ENCODE measurements at places on chromosomes 11 and 22.

DNA sequence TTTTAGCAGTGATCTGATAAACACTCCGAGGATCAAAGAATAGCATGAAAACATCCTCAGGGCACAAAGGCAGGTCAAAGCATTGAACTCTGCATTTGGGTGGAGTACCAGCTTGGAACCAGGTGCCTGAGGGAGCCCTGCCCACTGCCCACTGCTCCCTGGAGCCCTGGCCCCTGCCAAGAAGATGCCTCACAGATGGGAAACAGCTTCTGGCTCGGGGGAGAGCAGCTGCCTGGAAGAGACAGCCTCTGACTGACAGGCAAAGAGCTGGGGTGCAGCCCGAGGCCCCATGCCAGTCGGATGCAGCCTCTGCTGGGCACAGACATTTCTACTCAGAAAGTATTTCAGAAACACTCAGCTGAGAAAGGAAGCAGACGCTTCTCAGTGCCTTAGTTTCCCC lies 13.2 kb downstream of the LMO1 start:
- DNase-seq, result peak; percentile 1

DNA sequence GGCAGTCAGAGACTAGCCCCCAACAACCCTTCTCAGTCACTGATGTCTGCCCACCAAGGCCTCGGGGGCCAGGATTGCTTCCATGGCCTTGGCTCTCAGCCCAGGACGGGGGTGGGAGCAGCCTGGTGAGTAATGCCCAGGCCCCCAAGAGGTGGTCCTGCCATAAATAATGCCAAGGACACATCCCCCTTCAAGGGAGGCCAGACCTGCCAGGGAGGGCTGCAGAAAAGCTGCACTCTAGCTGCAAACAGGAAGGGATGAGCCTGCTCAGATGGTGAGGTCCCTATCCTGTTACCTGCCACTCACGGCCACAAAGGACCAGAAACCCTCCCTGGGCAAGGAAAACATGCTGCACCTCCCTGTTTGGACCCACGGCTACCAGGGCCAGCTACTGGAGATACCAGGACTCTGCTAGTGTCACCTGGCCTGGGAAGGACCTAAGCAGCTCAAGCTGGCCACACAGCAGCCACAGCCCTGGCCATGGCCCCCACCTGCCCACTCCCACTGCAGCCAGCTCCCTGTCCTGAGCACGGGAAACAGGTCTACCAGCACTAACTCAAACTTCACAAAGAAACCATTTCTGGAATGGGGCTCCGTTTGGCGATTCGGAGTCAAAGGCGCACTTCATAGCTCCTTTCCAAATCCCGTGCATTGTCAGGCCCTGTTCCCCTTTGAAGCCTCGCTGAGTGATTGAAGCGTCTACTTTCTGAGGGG lies 12.1 kb downstream of the GNB1L start:
- no peak for DNase-seq

- no peak for DNase-seq
Measured at GRCh38 chr11:131906963-131907362, 536.5 kb downstream of the NTM start.

DNA sequence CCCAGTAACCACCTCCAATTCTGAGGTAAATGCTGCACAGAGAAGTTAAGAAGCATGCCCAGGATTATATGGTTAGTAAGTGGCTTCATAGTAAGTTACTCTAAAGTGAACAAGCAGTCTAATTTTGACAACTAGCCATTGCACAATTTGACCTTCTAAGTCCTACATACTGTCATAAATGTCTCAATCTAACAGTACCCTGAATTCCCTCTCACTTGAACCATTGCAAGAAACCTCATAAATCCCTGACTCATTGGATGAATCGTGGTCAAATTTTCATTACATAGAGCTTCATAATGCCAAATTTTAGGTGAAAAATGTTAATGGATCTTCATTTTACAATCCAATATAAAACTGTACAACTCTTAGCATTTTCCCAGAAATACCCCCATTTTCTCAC lies 217.3 kb upstream of the GRIA4 start:
- no peak for DNase-seq

GRCh38 chr11:34499719-34500500 lies 13.7 kb downstream of the ELF5 start:
- DNase-seq, result no peak

GRCh38 chr11:109039611-109040010 lies 374.7 kb downstream of the DDX10 start:
- DNase-seq, result no peak

GRCh38 chr22:31253949-31254348 lies 38.3 kb downstream of the PIK3IP1 start:
- peak; percentile 97 for DNase-seq

DNA sequence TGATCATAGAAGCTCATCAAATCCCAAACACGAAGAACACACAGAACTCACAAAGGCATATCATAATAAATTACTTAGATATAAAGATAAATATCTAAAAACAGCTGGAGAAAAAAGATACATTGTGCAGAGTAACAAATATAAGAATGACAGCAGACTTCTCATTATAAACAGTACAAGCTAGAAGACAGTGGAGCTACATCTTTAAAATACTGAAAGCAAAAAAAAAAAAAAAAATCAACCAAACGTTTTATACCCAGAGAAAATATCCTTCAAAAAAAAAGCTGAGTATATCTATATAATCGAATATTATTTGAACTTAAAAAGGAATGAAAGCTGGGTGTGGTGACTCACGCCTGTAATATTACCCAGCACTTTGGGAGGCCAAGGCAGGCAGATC lies 90.0 kb downstream of the SBF2 start:
- DNase-seq, result no peak

GRCh38 chr22:19525666-19526065 lies 1.5 kb upstream of the CLDN5 start:
- no peak for DNase-seq

DNA sequence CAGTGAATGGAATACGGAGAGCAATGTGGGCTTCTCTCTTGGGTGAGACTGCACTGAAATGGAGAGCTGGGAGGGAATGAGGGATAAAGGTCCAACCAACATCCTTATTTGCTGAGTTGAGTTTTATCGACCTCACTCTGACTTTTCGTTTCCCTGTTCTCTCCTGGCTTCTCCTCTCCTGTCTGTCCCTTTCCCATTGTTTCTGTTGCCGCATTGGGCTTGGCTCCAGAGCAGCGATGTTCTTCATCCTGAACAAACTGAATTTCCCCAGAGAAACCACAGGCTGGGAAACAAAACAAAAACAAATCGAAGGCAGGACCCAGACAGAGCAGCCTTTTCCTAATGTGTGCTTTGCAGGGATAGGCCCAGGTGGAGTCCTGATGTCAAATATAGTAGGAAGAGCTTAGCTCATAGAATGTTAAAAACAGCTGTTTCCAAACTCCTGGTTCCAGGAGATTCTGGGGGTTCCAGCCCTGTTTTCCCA lies 30.0 kb downstream of the MOV10L1 start:
- DNase-seq, result no peak

DNA sequence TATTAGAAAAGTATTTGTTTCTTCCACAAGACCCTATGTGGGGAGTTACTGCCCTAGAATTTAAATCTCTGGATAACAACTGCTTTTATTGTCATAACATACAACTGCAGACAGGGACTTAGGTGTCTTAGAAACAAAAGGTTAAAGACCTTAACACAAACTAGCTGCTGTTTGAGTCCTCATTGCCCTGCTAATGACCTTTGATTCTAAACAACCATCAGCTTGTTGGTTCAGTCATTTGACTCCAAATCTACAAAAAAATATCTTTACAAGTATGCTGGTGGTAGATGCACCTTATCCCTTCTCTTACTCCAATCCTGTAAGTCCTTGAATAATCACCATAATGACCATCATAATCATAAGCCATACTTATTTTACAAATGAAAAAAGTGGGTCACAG lies 377.4 kb upstream of the PITPNB start:
- DNase-seq, result no peak

GRCh38 chr22:44901301-44901700 lies 108.5 kb downstream of the PHF21B start:
- DNase-seq, result no peak

GRCh38 chr22:29883775-29884097 lies 762 bp downstream of the MTMR3 start:
- no peak for DNase-seq

GRCh38 chr11:119180729-119181676 lies 4.3 kb upstream of the NHERF4 start:
- DNase-seq, result no peak

- no peak for DNase-seq
Measured at GRCh38 chr11:96506041-96506440, 116.2 kb downstream of the JRKL start.

DNA sequence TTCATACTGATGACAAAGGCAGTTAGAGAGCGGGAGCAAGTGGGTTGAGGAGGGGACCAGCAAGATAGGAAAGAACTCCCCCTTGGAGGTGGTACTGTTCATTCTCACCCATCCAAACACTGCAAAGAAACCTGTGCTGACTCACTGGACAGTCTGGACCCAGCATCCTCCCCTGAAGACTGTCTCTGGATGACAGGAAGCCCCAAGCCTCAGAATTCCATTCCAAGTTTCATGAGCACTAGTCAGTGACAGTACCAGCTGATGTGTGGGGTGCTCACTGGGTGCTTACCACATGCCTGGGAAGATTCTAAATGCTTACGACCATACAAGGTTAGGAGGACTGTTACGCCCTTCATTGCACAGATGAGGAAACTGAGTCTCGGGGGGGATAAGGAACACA lies 160.9 kb downstream of the IGLL1 start:
- DNase-seq, result no peak

GRCh38 chr11:122852796-122853160 lies 14.5 kb downstream of the CRTAM start:
- no peak for DNase-seq

- DNase-seq, result no peak
Measured at GRCh38 chr11:121557348-121557747, 104.6 kb upstream of the SORL1-AS1 start.

- DNase-seq, result no peak
Measured at GRCh38 chr22:22614065-22614464, 30.3 kb upstream of the GGTLC2 start.

DNA sequence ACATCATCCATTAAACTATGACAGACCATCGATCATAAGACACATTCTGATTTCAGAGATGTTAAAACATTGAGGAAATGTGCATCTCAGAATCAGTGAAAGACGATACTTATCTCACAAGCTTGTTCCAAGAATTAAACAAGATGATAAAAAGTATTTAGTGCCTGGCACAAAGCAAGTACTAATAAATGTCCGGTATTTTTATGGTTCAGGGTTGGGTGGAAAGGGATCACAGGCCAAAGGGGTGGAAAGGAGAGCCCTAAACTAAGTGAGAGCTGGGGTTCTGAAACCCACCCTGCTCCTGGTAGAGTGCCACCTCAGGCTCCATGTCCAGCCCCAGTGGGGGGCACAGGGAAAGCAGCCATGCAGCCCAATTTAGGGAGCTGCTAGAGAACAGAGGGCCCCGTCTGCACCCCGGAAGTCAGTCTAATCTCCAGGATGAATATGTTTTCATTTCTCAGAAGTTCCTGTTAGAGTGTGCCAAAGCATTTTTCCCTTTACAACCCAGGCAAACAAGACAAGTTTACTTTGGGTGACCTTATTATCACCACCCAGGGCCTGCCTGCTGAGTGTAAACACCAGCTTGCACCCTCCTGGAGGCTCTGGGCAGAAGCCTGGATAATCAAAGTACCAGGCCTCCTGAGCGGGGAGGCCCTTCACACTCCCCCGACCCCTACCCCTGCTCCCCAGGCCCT lies 3.8 kb upstream of the CREB3L1 start:
- no peak for DNase-seq

DNA sequence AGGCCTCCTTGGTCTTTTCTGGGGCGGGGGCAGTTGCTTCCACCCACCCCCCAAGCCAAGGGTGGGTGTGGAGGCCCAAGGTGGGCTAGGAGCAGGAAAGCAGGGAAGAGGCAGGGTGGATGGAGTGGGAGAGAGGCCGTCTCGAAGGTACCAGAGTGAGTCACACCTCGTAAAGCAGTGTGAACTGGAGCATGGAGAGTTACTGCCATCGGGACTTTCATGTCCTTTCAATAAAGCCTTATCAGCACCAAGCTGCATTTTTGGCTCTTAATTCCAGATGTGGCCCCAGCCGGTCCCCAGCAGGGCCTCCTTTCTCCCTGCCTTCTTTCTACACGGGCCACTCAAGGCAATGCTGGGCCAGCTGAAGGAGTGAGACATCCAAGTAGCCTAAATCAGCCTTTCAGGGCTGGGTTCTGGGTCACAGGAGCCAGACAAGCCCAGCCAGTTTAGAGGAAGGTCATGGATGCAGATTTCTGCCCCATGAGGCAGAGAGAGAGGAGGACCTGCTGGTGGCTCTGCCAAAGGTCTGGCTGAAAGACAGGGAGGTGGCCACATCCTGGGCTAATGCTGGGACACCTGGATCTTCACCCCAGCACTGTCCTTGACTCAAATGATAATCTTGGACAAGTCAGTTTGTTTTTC lies 59.0 kb upstream of the CD82 start:
- peak; percentile 18 for DNase-seq

DNA sequence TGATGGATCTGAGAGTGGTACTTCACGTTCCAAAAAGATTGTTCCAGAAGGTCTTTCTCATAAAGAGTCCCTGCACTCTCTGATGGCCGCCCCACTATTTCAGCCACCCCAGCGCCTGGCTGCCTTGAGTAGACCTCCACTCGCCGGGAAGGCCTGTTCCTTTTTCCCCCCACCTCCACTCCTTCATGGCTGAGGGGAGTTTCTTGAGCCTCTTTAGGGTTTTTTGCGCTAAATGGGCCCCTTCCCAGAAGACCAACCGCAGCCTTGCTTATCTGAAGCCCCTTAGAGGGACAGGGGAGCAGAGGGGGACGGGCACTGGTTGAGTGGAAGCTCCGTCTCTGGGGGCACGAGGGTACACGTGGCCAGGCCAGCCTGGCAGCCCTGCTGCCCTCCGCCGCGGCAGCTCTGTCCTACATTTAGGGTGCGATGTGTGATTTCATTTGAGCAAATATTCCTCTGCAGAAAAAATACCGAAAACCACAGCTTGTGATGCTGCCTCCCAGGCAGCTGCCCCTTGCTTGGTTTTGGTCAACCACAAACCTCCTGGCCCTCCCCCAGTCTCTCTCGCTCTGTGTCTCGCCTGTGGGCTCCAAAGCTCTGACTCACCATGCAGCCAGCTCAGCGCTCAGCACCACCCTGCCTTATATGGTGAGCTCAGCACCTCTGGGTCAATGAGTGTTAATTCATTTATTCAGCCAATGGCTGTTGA lies 88.7 kb downstream of the TP53I11 start:
- DNase-seq, result peak; percentile 88

DNA sequence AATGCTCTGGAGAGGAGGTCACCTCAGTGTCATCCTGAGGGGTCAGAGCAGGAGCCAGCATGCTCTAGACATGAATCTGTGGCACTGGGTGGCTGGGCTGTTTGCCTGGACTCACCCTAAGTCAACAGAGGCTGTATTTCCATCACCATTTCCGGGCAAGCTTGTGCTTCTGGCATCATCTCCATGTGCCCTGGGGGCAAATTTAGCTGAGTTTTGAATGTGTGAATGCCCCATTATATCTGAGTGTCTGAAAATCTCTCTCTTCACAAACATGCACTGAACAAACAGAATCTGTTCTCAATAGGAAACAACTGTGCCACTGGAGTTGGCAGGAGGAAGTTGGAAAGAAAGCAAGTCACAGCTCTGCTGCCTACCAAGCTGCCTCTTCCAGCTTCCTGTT lies 356.2 kb downstream of the GRM5 start:
- DNase-seq, result no peak

DNA sequence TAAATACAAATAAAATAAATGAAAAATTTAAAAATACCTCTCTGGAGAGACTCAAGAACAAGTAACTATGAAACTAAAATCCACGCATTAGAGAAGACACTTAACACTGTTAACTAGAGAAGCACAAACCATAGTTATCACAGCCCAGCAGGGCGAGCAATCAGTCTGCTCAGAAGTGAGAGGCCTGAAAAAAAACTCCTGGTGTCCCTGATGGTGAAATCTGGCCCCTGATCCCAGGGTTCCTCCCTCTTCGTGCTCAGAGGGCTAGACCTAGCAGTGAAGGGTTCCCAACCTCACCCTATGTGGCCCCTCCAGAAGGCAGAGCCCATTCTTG lies 49.7 kb upstream of the VPREB1 start:
- no peak for DNase-seq

Measured in ELF-1 (cell line).